ENCODE measurements at places on chromosomes 16 and 17.

DNA sequence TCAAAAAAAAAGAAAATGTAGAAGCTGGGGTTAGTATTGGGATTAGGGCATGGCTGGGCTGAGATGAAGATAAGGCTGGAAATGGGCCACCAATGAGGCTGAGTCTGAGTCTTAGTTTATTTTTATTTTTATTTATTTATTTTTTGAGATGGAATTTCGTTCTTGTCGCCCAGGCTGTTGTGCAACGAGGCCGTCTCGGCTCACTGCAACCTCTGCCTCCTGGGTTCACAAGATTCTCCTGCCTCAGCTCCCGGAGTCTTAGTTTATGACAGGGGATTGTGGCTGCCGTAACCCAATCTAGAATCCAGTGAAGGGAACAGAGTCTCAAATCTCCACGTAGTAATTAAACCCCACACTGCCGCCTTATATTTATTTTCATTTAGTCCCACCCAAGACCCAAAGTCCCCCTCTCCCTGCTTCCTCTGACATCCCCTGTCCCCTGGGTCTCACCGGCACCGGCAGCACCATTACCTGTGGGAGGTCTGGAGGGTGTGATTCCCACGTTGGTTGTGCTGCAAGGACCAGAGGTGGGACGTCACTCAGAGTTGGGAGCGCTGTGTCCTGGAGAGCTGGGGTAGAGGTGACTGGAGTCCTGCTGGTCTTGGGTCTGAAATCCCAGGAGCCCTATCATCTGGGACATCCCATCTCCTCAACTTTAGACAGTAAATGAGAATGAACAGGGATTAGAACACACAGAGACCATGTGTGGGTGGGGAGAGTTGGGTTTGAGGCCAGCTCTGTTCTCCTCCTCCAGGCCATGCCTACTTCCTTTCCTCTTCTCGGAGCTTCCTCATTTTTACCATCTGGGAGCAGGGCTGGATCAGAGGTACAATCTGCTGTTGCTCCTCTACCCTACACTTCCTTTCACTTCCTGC lies at the start of gene CLEC10A:
Gene CLEC10A (minus strand): TSS at position 671 of the 875 bp plus-strand sequence. CDS start 1,439 bp downstream, outside the sequence.
- DNase-seq, result no peak

DNA sequence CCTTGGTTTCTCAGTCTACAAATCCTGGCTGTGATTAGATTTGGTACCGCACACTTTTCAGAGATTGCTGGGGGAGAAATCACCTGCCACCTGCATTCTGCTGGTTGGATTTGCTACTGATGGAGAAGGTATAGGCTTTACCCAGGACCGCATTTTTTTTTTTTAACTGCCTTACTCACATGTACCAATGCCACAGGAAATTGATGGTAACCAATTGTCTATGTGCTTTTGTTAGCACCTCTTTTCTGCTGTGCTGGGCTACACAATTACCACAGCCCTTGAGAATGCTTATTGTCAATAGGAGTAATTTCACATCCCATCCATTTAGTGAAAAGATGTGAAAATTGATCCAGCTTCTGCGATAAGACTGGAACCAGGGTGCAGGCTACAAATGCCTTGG lies 74.4 kb upstream of the TANC2 start:
- no peak for DNase-seq

GRCh38 chr16:12083631-12084030 lies 107.1 kb downstream of the SNX29 start:
- no peak for DNase-seq

DNA sequence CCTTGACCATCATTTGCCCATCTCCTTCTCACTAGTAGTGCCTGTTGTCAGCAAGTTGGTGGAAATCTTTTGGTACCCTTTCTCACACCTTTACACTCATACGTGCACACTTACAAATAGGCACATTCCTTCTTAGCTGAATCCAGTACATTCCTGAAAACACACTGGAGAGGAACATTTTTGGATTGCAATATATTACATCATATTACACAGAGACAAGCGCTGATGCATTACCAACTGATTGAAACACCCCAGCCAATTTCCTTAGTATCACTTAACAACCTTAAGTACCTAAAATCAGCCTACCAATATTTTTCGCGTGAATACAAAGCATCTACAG lies 64.1 kb downstream of the PLCG2 start:
- no peak for DNase-seq

- no peak for DNase-seq
Observed at GRCh38 chr17:50099003-50099402, 3.9 kb downstream of the PDK2 start.

GRCh38 chr17:40004072-40004471 lies 11.2 kb upstream of the CSF3 start:
- no peak for DNase-seq

DNA sequence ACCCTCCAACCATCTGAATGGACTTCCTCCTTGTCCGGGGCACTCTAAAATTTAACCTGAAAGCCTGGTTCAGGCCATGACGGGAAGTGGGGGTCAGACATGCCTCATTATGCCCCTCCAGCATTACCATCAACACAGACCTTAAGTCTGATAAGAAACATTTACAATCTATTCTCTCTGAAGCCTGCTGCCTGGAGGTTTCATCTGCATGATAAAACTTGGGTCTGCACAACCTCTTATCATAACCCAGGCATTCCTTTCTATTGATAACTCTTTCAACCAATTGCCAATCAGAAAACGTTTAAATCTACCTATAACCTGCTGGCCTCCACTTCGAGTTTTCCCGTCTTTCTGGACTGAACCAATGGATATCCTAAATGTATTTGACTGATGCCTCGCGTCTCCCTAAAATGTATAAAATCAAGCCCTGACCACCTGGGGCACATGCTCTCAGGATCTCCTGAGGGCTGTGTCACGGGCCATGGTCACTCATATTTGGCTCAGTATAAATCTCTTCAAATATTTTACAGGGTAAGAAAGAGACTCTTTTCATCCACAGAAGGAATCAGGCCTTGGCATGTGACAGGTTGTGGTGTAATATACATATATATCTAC lies 45.6 kb downstream of the LYRM1 start:
- no peak for DNase-seq

DNA sequence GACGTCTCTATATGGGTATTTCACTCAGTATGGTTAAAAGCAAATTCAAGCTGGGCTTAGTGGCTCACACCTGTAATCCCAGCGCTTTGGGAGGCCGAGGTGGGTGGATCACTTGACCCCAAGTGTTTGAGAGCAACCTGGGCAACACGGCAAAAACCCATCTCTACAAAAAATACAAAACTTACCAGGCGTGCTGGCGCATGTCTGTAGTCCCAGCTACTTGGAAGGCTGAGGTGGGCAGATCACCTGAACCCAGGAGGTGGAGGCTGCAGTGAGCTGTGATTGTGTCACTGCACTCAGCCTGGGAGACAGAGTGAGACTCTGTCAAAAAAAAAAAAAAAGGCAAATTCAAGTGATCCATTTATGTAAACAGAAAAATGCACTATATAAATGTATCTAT lies 1.3 kb upstream of the TNFRSF17 start:
- DNase-seq, result no peak

DNA sequence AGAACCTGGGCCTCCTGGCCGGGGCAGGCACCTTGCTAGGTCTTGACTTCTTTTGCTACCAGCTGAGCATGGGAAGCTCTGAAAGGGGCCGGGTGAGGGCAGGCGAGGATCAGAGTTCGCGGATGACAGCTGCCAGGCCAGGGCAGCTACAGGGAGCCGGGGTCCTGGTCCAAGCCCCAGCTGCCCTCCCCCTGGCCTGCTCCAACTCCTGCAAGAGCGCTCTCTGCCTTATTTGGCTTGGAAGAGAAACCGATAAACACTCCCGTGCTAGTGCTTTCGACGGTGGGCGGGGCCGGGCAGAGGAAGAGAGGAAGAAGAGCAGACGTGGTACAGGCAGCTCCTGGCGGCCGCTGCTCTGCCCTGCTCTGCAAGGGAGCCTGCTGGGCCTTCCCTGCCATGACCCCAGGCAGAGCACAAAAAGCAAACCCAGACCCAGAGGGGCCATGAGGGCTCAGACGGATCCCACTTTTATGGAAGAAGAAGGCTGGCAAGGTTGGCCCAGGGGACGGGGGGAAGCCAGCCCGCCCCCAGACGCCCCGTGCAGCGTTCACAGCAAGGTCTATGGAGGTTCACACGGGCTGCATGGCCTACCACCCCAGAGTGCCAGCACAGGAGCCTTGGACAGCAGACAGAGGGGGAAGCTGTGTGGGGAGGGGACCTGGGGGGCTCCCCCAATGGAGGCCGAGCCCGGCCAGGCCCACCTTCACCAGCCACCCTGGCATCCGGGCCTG lies 25.6 kb downstream of the PIEZO1 start:
- no peak for DNase-seq

GRCh38 chr17:43171586-43172487 lies 823 bp downstream of the NBR1 start:
- peak; percentile 21 for DNase-seq

DNA sequence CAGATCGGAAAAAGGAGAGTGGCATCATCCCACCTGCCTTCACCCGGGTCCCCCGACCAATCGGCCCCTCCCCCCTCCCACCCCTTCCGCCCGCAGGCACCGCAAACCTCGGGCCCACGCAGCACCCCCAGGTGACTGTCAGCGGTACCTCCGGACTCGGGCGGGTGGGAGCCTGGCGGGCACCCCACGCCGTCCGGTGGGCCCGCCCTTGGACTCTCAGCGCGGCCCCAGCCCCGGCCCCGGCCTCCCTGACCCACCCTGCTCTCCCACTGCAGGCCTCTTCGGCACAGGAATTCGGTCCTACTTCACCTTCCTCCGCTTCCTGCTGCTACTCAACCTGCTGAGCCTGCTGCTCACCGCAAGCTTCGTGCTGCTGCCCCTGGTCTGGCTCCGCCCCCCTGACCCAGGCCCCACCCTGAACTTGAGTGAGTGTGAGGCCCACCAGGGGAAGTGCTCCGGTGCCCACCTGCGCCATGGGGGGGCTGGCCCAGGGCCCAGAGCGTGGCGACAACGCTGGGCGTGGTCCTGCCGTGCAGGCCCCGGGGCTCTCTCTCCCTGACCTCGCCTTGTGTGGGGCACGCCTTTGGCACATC lies 1.6 kb downstream of the TMC8 start:
- peak; percentile 84 for DNase-seq

GRCh38 chr16:50572700-50573099 lies 24.5 kb downstream of the NKD1 start:
- DNase-seq, result no peak

GRCh38 chr17:40311575-40311974 lies 2.6 kb downstream of the RARA start:
- DNase-seq, result no peak

GRCh38 chr16:85400305-85401205 lies 212.6 kb upstream of the GSE1 start:
- DNase-seq, result no peak

DNA sequence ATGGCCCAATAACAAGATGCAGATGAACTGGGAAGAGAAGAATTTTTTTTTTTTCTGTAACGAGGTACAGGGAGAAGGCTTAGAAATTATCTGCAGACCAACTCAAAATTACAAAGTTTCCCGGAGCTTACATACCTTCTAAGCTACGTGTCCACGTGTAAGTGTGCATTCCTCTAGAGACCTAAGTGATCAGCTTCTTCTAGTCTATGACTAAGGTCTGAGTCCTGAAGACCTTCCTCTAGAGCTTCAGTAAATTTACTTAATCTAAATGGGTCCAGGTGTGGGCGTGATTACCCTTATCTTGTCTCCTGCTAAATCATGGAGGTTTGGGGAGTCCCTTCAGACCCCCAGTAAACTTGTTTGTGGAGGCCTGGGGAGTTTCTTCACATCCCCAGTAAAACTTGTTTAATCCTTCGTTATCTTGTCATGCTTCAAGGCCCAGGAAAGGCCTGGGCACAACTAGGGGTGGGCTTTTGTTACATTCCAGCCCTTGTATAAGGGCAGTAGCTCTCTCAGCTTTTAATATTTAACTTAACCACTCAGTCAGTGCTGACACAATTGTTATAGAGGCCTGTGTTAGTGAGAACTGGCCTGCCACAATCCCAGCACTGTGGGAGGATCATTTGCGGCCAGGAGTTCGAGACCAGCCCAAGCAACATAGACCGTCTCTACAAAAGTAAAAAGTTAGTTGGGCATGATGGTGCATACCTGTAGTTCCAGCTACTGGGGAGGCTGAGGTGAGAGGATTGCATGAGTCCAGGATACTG lies 342.3 kb downstream of the SNX29 start:
- no peak for DNase-seq

DNA sequence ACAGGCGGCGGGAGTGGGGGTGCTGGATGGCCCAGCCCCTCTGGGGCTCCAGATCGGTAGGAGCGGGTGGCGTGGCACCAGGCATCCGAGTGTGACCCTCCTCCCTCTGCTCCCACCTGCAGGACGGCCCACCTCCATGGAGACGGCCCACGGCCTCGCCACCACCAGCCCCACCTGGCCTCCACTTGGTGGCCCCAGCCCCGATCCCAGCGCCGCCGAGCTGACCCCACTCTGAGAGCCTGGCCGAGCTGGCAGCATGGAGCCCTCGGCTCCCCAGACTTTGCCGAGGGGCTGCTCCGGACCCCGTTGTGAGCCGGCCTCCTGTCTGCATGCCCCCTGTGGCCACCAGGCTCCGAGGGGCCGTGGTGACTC lies 4.7 kb upstream of the NUDT16L1 start:
- DNase-seq, result no peak

DNA sequence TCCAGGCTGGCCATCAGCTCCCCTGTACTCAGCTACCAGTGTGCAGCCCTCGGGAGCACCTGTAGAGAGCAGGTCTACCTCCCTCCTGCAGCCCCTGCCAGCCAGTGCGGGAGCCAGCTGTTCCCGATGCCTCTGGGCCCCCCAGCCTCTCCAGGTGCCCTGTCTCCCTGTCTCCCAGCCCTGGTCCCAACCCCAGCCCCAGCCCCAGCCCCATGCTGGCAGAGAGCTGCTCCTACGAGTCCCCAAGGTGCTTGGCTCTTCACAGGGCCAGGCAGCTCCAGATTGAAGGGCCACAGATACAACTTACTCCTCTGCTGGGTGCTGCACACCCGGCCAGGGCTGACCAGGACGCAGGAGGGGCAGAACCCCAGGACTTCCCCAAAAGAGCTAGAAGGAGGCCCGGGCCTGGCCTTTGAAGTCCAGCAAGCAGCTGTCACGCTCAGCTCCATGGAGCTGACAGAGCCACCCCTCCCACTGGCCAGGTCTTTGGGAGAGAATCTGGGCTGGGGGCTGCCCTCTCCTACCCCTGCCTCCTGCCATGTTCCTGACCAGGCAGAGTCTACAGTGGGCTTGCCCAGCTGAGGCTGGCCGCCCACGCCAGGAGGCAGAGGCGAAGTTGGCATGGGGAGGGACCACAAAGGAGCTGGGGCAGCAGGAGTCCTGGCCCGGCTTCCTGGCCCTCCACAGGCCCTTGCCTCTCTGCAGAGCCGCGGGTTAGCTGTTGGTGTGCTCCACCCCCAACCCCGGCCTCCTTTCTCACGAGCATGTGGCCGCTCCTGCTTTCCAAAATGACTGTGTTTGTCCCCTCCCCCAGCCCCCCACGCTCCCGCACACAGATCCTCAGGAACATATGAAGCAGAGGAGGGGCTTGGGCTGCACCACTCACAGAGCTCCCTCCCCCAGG lies 9.5 kb upstream of the ADAM11 start:
- DNase-seq, result no peak

DNA sequence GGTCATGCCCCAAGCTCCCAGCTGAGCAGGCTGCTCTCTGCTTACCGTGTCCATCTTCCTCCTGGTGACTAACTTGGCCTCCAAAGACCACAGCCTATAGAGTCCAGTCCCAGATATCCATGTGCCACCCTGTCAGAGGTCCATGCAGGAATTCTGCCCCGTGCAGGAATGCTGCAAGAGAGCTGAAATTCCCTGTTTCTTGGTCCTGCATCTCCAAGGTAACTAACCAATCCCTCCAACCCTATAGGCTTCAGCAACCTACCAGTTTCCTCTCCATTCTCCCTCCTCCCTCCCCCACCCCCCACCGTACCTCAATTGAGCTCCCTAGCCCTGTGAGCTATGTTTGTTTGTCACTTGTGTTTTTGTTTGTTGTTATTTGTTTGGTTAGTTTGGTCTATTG lies 9.6 kb upstream of the MKS1 start:
- DNase-seq, result no peak

- no peak for DNase-seq
Observed at GRCh38 chr16:22694887-22695382, 119.0 kb upstream of the HS3ST2 start.

Measured in memory B cell (primary cell).